ENCODE measurements at places on chromosomes 13 and 19.
A peak's percentile ranks its signal among the peaks of the same experiment; 100 is the strongest.

GRCh38 chr19:40284501-40285352 lies at the start of gene AKT2:
AKT2 (minus strand) TSS chr19:40285345; CDS start chr19:40265267, 20,078 bp downstream.
- DNase-seq: peak; percentile 72

- no peak for DNase-seq
Measured at GRCh38 chr13:59446391-59446790, 717.3 kb downstream of the DIAPH3 start.

- DNase-seq: peak; percentile 78
Measured at GRCh38 chr19:15332311-15332996, at the start of gene BRD4. BRD4 (minus strand) TSS chr19:15332539; CDS start chr19:15273099, 59,440 bp downstream.

- peak; percentile 35 for DNase-seq
Measured at GRCh38 chr19:14632286-14632685, 42.4 kb downstream of the ADGRE3 start.

DNA sequence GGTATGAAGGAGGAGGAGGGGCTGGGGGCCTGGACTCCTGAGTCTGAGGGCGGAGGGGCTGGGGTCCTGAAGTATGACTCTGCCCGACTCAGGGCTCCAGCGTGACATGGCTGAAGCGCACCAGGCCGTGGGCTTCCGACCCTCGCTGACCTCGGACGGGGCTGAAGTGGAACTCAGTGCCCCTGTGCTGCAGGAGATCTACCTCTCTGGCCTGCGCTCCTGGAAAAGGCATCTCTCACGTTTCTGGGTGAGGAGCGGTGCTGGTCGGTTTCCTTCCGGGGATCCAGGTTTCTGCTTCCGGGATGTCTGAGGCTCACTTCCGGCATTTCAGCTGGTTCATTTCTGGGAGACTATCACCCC lies 1.2 kb downstream of the CPT1C start:
- DNase-seq: no peak

GRCh38 chr19:43760941-43761340 lies 6.2 kb upstream of the SMG9 start:
- DNase-seq: no peak

DNA sequence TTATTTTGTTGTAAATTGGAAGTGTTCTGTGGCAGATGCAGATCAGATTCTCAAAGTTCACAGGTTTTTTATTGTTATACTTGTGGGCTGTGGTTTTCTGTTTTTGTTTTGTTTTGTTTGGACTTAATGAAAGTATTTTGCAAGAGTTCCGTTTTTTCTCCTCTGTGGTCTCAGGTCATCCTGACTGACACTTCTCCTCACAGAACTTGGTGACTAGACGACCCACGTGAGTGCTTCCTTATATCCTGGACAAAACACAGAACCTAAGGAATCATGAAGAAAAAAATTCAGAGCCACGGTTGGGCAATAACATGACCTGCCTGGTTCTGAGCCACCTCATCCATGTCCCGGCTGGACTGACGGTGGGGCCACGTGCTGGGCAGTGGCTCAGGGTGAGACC lies 2.5 kb upstream of the RFPL4AL1 start:
- no peak for DNase-seq

GRCh38 chr13:28329395-28330158 lies 165.4 kb downstream of the FLT1 start:
- DNase-seq: peak; percentile 23

DNA sequence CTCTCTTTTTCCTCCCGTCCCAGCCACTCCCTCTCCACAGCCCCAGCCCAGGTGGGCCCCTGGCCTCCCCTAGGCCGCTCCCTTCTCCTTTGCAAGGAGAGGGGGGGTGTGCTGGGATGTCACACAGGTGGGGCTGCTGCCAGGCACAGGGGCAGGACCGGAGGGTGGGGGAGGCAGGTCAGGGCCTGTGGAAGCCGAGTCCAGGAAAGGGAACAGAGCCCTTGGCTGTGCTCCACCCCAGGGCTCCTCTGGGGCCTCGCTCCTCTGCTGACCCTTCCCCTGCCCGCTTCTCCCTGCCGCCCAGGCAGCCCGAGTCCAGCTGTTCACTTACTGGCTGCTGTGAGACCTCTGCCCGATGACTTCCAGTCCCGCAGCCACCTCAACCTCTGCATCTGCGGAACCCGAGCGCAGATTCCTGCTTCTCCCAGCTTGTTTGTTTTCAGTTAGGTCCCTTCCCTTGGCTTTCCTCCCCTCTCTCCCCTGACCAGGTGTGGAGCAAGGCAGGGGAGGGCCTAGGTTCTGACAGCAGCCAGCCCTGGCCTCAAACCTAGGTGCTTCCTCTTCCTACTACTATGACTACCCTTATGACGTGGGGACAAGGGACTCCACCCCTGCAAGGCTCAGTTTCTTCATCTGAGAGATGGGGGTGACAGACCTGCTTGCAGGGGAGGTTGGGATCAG lies 850 bp upstream of the KLK11 start:
- DNase-seq: no peak

- DNase-seq: peak; percentile 96
Measured at GRCh38 chr19:55452749-55453346, 8.6 kb downstream of the ISOC2 start.

DNA sequence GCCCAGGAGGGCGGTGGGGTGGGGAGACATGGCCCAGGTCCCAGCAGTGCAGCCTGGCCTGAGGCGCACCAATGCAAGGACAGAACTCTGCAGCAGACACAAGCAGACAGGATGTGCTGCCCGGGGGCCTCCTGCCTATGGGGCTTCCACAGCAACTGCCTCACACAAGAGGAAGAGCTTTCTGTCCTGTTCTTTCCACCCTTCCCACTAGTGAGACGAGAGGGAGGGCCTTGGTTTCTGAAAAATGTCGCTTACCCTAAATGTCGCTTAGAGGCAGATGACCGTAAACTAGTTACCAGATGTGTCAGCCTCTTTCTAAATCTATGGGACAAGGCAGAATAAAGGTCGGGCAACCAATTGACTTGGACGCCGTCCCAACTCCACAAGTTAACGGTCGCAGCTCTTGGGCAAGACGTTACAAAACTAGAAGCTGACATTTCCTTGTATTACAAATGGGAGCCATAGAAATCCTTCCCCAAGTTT lies at the start of gene LAIR1:
Gene LAIR1 (minus strand): TSS at position 157 of the 483 bp plus-strand sequence. CDS start 127 bp downstream, at position 30.
- DNase-seq: no peak

DNA sequence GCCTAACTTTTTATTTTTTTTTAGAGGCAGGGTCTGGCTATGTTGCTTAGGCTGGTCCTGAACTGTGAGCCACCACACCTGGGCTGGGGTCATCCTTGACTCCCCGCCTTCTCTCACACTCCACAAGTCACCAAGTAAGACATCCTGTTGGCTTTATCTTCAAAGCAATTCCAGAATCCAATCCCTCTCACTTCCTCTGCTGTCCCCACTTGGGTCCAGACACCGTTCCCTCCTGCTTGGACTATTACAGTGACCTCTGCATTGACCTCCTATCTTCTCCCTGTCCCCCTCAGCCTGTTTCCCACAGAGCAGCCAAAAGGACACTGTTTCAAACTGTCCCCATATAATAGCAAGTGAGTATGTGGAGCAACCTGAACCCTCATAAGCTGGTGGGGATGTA lies 4.7 kb upstream of the GNG8 start:
- no peak for DNase-seq

DNA sequence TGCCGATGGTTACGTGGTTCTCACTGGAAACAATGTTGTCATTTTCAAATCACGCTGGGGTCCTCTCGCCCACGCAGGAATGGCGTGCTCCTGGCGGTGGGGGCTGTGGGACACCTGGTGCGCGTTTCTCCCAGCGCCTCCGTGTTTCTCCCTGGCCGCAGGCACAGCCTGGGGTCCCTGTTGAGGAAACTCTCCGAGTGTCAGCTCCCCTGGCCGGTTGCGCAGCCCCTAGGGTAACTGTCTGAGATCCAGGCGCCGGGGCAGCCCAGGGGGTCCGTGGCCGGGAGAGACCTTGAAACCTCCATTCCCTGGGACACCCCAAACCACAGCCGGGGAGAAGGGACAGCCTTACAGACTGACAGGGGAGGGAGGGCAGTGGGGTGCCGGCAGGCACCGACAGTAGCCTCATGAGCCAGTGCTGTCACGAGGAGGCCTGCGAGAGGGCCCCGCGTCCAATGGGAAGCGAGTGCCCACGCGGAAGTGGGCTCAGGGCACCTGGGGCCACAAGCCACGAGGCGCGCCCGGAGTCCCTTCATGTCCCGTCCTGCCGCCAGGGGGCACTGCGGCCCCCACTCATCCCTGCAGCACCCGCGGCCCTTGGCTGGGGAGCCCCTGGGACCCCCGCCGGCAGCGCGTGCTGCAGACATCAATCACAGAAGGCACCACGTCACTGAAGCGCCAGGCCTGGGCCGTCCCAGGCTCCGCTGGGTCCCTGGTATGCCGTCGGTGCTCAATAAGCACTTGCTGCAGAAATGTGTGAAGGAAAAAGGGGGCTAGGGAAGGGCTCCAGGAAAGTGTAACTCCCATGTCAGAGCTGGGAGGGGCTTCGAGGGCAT lies 9.5 kb downstream of the ADAMTSL5 start:
- no peak for DNase-seq

DNA sequence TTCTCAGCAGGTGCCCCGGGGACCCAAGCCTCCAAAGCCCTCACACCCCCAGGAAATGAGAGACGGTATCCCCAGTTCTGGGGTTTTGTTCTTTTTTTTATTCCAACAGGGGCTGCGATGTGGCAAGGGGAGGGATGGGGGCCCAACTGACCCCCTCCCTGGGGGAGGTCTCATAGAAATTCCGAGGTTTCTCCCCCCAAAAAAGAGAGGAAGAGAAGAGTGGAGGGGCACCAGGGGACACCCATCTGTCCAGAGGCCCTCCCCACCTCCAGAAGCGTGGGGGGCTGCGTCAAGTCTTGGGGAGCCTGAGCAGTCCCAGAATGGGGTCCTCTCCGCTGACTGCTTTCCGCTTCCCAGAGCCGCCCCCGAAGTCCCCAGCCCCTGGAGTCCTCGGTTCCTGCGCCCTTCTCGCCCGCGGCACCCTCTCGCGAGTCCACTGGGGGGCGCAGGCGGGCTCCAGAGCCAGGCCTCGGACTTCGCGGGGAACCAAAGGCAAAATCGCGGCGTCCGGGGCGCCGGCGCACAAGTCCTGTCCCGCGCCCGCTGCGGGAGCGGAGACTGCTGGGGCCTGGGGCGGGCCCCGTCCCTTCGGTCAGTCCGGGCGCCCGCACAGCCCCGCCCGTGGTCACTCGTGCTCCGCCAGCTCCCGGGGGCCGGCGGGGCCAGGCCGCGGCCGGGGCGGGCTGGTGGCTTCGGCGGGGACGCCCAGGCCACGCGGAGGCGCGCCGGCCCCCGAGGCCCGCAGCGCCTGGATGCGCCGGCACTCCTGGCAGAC lies 4.4 kb upstream of the ATP1A3 start:
- DNase-seq: no peak

GRCh38 chr19:31511696-31512095 lies 162.5 kb upstream of the TSHZ3 start:
- no peak for DNase-seq

- DNase-seq: no peak
Measured at GRCh38 chr13:107117327-107118012, 549.5 kb upstream of the ARGLU1 start.

DNA sequence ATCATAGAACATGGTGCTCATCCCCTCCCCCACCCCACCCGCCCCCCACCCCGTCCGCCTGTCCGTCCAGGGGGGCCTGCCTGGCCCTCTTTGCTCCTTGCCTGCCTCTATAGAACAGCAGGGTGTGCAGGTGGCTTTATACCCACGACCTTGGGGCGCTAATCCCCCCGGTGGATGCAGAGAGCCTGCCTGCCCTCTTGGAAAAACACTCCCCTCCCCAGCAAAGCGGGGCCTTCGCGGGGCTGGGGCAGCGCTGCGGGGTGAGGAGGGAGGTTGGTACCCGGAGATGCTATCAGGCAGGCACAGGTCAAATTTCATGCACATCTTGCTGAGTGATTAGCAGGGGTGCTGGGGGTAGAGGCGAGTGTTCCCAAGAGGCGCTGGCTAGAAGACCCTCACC lies 21.9 kb downstream of the RFX1 start:
- no peak for DNase-seq

- DNase-seq: no peak
Measured at GRCh38 chr13:56773148-56773547, 367.6 kb upstream of the PRR20A start.

DNA sequence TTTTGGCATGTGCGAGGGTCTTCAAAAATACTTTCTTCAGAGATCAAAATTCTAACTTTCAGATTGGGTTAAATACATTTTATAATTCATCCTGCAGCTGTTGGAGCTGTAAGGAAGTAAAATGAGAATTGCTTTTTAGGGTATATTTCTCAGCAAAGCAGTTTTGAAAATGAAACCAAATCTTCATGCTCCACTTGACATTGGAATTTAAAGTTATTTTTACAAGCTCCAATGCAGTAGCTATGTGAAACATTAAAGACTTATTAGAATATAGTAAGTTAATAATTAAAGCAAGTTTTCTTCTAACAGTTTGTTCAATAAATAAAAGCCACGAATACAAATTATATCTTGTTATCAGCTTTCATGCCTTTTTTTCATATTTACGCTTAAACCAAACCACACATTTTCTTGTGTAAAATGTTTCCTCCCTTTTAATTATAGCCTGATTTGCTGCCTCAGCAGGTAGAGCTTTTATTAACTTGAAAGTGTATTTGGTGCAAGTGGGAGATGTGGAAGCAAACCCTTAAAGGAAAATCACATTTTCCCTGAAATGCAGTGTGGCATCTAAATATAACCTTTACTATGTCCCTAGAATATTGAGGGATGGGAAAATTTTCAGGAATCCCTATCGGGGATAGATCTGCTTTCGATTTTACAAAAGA lies 12.4 kb upstream of the MICU2 start:
- DNase-seq: no peak

- no peak for DNase-seq
Measured at GRCh38 chr19:28874742-28875141, 338.2 kb downstream of the UQCRFS1 start.

DNA sequence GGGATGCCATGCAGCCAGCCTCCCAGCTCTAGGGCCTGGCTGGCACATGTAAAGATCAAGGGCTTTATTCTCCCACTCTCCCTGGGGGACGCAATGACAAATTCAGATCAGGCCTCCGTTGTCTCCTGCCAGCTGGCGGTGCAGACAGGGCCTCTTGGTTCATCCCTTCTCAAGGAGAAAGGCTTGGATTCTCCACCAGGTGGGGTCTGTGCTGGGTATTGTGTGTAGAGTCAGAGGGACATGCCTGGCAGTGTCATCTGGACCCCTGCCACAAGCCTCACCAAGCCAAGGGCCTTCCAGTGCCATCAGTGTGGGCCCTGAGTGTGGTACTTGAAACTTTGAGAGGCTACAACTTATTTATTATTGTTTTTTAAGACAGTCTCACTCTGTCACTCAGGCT lies 8.4 kb upstream of the PTPRS start:
- no peak for DNase-seq

DNA sequence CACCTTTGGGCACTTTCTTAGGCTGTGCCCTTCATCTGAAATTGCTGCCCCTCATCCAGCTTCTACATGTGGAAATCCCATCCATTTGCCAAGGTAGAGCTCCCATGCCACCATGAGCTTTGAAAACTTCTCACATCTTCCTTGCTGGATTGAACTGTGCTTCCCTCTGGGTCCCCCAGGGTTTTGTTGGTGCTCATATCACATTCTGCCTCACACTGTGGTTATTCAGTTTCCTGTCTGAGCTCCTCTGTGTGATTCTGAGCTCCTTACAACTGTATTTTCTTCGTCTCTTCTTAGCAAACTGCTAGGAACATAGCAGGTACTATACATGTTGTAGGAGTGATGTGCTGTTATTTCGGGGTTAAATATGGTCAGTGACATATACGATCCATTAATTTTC lies 74.9 kb upstream of the KL start:
- DNase-seq: no peak

GRCh38 chr13:107824635-107825034 lies 390.7 kb downstream of the LIG4 start:
- no peak for DNase-seq

- DNase-seq: no peak
Measured at GRCh38 chr19:54739587-54740497, 1.5 kb downstream of the KIR2DL3 start.

All from H54 (cell line).